ENCODE measurements at places on chromosomes 6 and 20.

DNA sequence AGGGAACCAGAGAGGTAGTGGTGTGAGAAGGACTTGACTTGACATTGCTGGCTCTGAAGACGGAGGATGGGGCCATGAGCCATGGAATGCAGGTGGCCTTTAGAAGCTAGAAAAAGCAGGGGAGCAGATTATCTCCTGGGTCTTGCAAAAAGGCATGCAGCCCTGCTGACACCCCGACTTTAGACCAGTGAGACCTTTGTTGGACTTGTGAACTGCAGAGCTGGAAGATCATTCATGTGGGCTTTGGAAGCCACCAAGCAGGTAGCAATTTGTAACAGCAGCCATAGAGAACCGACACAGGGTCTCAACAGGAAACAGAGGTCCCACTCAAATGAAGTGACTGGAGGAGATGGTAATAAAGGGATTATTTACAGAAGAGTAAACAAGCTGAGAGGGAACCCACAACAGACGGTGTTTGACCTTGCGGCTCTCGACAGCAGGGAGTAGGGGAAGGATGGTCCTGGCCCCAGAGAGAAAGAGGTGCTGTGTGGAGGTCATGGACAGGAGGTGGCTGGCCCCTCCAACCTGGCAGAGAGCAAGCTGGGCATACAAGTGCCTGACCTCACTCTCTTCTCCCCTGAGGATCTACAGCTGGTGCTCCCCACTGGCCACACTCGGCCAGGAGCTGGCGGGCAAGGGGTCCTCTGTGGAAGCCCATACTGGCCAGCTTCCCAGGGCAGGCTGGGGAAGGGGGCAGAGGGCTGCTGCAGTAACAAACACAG is 43.9 kb downstream of the SLC22A23 start:
- DNase-seq: no peak

GRCh38 chr20:31860390-31861134 is 9.8 kb downstream of the DUSP15 start:
- DNase-seq: no peak

DNA sequence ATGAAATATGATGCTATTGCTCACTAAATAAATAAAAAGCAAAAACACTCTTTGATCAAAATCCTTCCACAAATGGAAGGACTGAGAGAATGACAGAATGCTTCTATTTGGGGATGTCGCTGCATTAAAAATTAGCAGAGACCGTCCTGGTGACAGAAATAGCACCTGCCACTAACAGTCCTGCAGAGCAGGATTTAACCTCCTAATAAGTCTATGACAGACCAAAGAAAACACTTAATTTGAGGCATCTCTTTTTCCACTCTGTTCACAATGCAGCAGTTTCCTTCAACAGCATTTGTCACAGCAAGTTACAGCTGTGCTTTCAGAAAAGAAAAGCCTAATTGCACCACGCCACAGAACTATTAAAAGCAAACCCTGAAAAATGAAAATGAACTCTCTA is 140.6 kb upstream of the BEND6 start:
- no peak for DNase-seq

GRCh38 chr6:132190097-132190814 is 211.0 kb downstream of the MOXD1 start:
- no peak for DNase-seq

DNA sequence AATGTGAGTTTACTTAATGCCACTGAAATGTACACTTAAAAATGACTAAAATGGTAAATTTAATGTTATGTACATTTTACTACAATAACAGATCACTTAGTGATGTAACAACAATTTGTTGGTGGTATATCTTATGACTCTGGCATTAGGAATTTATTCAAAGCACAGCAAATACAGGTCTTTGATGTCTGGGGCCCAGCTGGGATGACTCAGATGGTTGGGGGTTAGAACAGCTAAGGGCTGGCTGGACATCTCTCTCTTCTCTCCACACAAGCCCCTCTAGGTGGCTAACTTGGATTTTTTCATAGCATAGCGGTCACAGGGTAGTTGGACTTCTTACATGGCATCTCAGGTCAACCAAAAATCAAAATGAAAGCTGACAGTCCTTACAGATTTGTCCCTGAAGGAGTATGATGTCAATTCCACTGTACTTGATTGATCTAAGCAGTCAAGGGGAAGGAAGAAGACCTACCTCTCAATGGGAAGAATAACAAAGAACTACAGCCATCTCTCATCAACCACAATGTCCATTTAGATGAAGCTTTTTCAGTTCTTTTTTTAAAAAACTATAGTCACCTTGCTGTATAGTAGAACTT is 37.5 kb upstream of the LCA5 start:
- DNase-seq: no peak

GRCh38 chr20:59676851-59677182 is 72.5 kb downstream of the PHACTR3 start:
- no peak for DNase-seq

DNA sequence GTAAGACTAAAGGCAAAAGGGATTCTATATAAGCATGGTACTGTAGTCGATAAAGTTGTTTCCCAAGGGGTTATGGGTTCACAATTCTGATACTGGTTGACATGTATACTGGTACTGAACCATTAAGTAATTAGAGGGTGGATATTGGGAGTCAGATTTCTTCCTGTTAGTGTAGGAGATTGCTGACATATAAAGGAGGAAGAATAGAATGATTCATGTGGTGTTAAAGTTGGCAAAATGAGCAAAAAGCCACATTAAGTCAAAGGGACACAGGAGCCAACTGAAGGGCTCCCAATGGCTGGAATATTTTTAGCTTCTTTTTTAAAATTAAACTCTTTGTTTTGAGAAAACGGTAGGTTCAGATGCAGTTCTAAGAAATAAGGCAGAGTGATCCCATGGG is 161.8 kb upstream of the PRND start:
- no peak for DNase-seq

- DNase-seq: no peak
Observed at GRCh38 chr6:133644548-133644891, 244.4 kb upstream of the TCF21 start.

GRCh38 chr6:167077241-167077932 is 45.5 kb upstream of the CCR6 start:
- no peak for DNase-seq

- no peak for DNase-seq
Observed at GRCh38 chr6:72219536-72219935, 333.2 kb downstream of the RIMS1 start.

DNA sequence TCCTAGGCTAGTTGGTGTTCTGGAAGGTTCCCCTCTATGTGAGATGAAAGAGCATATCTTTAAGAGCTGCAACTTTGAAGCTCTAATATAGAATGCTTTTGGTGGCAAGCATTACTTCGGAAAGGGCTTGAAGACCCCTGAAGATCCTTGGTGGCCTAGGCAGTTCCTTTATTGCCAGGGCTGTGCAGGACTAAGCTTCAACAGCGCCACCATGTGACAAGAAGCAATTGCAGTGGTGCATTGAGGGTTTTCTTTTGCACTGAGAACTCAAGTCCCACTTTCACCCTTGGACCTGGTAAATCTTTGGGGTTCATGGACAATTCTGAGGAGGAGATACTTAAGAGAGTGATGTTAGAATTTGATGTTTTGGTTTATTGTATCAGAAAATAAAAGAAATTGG is 237.4 kb upstream of the GMDS start:
- no peak for DNase-seq

DNA sequence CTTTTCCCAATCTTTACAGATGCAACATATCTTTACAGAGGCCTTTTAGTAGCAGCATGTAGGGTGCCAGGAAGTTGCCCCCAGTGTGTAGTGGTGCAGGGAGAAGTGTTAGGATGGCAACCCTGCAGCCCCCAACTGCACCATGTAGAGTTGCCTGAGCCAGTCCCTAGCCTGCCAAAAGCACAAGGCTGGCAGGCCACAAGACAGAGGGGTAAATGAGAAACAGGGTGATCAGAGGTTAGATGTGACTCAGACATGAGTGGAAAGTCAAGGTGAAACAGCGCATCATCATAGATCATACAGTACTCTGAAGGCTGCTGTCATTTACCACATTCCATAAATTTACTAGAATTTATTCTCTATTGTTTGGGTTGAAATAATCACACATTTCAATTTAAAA is 467.5 kb downstream of the PRKN start:
- DNase-seq: no peak

- DNase-seq: no peak
Observed at GRCh38 chr6:116365743-116366142, 5.0 kb upstream of the DSE start.

DNA sequence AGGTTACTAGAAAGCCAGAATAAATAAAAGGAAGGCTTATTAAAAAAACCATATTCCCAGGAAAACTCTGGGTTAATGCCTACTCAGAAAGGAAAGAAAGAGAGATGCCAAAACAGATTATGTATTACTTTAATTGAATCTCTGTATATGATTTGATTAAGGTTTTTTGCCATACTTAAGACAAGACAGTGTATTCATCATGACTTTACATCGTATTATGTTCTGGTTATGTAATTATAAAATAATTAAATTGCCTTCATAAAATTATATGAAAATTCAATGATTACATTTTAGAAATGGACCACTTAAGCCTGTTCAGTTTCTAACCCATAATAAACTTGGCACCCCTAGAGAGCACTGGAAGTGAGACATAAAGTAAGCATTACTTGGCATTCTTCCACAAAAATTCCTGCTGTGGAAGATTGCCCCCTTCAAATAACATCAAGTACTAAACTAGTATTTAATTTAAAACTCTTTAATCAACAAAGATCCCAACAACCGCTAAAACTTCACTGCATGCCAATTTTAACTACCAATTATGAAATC is 20.8 kb upstream of the IBTK start:
- no peak for DNase-seq

Measured in cortex of kidney (tissue), 1 donor.